ENCODE measurements at places on chromosomes 6 and 20.

- DNase-seq, result no peak
Measured at GRCh38 chr6:30769853-30770524, 25.6 kb upstream of the IER3 start.

- no peak for DNase-seq
Measured at GRCh38 chr6:52243282-52243893, 912 bp downstream of the IL17F start.

DNA sequence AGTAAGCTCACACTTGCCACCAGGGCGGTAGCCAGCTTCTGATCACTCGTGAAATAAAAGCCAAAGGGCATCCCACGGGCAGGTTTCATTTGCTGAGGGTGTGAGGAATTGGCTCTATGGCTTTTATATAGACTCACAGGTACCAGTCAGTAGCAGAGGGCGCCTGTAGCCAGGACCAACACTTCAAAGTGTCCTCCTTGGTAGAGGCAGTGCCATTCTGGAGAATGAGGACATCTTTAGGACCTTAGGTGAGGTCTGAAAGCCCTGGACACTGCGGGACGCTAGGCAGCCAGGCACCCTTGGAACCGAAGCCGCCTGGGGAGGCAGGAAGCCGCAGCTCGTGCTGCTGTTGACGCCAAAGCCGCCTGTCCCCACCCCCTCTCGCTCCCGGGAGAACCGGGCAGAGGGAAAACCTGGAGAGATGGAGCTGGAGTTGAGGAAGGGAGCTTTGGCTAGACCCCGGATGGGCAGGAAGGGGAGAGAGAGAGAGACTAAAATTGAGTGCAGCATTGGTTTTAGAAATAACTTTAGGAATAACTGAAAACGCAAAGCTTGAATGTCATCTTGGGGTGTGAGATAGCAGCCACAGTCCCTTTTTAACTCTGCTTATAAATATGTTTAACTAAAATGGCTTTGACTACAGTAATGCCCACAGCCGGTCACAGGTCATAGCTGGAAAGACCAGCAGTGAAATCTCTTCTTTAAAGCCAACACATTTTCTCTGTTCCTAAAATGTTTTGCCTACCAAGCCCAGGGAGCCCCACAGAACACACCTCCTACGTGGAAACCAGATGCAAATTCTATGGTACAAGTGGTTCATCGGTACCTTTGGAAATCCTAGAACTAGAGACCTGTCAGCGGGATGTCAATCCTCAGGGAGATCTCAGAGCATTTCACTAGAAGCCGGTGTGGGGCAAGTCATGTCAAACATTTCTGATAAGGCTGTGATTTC, 128.5 kb upstream of the CDYL start:
- DNase-seq, result peak; percentile 70

DNA sequence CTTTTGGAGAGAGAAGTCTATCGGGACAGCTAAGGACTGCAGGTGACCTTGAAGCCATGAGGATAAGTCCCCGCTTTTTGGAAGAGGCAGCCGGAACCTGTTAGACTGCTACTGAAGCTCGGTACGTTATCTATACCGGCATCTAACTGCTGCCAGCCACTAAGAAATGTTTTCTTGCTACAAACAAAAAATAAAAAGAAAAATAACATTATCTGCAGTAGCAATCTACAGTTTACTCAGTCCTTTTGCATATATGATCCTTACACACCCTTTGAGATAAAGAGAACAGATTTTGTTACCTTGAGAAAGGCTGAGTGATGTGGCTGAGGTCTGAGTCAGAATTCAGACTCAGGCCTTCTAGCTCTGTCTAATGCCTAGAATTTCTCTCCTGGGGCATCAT, 314.6 kb downstream of the CDH26 start:
- DNase-seq, result no peak

DNA sequence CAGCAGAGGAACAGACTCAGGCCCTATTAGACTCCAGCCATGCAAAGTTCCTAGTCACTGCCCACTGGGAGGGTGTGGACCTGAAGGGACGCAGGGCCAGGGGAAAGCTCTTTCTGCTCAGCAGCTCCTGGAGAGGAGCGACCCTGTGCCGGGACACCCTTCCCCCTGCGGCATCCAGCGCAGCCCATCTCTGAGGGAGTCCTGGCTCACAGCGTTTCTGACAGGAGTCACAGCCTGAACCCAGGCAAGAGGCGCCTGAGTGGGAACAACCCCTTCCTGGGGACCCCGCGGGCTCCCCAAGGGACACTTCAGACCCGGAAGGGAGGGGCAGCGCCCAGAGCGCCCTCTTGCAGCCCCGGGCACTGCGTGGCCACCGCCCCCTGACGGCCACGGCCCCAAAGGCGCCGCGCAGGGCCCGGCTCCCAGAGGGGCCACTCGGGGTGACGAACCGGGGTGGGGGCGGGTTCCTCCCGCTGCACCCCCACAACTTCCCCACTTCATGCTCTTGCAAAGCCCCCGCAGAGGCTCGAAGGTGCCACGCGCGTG, 862 bp downstream of the UCKL1 start:
- peak; percentile 32 for DNase-seq

GRCh38 chr20:47330933-47331708, 25.4 kb downstream of the ZMYND8 start:
- DNase-seq, result no peak

DNA sequence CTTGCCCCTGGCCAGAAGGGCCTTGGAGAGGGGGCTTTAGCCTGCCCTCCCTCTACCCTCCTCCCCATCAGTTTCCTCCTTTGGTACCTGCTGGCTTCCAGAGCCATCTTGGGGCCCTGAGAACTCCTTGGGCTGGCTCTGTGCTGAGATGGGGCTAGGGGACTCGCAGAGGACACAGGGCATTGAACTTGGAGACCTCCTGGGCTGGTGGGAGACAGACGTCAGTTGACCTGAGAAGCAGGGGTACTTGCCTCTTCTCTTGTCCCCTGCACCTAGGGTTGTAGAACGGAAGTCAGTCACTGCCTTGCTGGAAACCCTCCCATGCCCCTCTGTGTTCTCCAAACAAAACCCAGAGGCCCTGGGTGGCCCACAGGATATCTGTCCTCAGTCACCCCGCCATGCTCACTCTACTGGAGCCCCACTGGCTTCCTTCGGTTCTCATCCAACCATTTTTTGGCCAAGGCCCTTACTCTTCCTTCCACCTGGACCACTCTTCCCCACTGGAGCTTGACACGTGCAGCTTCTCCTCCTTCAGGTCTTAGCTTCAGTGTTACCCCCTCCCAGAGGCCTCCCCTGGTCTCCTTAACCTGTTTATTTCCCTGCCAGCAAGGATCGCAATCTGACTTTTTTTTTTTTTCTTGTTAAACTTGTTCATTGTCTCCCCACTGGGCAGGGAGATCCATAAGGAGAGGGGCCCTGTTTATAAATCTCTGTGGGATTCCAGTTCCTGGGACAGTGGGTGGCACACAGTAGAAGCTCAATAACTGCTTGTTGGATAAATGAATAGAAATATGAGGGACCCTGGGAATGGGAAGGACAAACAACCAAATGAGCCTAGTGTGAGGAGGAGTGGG, 971 bp downstream of the RBCK1 start:
- no peak for DNase-seq

DNA sequence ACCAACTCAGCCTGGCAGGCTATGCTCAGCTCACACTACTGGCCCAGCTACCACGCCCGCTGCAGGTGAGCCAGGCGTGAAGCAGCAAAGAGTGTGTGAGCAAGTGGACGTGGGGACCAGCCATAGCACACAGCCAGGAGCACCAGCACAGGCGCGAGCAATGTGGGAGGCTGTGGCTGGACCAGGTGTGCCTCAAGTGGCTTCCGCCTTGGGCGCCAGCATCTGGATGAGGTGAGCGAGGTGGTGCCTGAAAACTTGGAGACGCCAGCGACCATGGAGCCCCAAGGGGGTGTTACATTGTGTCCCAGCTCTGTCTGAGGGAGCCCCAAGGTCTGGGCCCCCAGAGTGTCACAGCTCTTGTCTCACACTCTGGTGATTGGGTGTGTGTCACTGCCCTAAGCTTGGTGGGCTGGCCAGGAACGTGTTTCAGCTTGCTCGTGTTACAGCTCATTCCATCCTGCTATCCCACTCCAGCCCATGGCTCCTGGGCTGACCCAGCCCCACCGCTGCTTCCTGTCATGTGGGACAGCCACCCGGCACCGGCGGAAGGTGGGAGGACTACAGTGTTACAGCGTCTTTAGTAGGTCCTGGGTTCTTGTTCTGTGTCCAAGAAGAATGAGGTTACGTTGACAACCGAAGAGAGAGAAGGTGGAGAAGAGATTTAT, 508.0 kb upstream of the MMS22L start:
- DNase-seq, result no peak

- DNase-seq, result no peak
Measured at GRCh38 chr6:36684447-36684812, 5.9 kb downstream of the CDKN1A start.

- no peak for DNase-seq
Measured at GRCh38 chr6:117974914-117975627, 68.0 kb downstream of the SLC35F1 start.

DNA sequence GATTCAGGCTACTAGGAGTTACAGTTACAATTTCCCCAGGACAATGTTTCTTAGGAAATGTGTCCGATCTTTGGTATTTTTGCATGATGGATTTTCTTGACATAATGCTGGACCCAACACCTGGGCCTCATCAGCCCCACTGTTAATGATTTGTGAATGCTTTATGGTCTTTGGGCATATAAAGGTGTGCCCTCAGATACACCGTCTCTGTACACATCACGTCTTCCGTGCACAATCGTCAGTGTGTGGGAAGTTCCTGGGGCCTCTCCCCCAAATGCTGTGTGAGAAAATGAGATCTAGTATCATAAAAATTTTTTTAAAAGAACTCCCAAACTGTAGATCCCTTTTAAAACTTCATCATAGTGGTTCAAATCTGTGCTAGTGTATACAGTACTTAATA, 373.2 kb upstream of the ID4 start:
- DNase-seq, result no peak

GRCh38 chr6:115613488-115613887, 447.2 kb downstream of the FRK start:
- DNase-seq, result no peak

DNA sequence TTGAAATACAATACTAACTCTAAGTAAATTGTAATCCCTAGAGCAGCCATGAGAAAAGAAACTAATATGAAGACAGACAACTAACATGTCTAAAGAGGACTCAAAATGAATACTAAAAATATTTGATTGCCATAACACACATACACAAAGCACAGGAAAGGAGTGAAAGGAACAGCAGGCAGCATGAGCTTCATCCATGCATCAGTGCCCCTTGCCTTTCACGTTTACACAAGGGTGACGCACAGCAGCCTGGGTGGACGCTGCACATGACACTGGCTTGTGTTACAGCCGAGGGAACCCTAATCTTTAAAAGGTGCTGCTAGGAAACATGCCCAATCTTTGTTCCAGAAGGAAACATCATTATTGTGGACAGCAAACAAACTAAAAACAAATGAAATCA, 123.5 kb downstream of the MAN1A1 start:
- no peak for DNase-seq

GRCh38 chr20:37345339-37346235, at the start of gene SRC:
SRC (plus strand) TSS chr20:37346140; CDS start chr20:37384154, 38,014 bp downstream.
- peak; percentile 3 for DNase-seq

DNA sequence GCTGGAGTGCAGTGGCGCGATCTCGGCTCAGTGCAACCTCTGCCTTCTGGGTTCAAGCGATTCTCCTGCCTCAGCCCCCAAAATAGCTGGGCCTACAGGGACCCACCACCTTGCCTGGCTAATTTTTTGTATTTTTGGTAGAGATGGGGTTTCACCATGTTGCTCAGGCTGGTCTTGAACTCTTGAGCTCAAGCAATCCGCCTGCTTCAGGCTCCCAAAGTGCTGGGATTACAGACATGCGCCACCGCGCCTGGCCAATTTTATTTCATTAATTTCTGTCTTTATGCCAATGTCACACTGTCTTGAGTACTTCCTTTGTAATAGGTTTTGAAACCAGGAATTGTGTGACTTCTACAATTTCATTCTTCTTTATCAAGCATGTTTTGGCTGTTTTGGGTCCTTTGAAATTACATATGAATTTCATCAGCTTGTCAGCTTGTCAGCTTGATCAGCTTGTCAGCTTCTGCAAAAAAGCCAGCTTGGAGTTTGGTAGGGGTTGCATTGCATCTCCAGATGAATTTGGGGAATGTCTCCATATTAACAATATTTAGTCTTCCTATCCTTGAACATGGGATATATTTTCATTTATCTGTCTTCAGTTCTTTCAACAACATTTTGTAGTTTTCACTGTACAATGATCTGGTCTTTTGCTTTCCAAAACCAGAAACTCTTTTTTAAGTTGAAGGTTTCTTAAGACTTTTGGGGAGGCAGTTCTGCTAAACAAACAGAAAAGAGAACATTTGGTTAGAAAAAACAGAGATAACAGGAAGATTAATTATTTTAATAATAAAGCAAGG, 20.8 kb downstream of the ZFAND3 start:
- no peak for DNase-seq

DNA sequence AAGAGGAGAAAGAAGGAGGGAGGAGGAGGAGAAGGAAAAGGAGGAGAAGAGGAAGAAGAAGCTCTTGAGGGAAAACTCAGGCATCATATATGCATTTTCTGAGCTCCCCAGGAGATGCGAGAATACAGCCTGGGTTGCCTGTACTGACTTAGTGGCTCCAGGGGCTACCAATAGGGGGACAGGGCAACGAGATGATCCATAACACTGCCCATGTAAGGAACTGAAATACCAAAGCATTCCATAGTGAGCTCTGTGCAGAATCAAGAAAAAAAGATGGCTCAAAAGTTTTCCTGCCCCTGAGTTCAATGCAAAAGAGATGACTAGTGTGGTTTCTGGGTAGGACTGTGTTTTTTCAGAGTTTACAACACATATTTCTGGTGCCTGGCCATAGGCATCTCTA, 258.7 kb downstream of the ALDH8A1 start:
- no peak for DNase-seq

DNA sequence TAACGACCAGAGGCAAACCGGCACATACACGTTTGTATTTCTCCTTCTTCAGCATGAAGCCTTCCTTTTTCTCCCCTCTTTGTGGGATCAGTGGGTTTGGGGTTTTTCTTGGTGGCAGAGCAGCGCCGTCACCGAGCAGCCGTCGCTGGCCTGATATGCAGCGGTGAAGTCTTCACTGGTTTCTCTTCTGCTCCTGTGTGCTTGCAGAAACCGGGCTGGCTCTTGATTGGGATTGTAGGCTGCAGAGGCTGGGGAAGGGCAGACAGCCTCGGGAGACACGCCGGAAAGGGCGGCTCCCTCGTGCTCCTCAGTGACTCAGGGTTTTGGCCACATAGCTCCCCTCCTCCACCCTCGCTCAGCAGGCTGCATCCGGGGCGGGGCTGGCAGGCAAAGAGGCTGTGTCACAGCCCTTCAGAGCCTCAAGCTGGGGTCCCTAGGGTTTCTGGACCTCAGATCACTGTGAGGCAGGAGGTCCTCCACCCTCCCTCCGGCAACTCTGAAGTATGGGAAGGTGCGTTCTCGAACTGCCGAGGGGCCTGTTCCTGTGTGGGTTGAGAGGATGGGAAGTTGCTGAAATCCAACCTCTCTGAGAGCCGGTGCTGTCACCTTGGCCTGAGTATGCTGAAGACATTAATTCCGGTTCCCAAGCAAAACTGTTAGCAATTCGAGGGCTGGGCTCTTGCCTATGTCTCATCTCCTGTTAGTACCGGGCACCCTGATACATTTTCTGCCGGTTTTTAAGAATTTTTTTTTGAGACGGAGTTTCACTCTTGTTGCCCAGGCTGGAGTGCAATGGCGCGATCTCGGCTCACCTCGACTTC, 24.2 kb downstream of the NQO2 start:
- no peak for DNase-seq
